ENCODE measurements at places on chromosomes 2 and 18. TPM values are rescaled to one million over a fixed set of nuclear protein-coding genes. Genes with fewer than 3 reads are reported as not detected.

DNA sequence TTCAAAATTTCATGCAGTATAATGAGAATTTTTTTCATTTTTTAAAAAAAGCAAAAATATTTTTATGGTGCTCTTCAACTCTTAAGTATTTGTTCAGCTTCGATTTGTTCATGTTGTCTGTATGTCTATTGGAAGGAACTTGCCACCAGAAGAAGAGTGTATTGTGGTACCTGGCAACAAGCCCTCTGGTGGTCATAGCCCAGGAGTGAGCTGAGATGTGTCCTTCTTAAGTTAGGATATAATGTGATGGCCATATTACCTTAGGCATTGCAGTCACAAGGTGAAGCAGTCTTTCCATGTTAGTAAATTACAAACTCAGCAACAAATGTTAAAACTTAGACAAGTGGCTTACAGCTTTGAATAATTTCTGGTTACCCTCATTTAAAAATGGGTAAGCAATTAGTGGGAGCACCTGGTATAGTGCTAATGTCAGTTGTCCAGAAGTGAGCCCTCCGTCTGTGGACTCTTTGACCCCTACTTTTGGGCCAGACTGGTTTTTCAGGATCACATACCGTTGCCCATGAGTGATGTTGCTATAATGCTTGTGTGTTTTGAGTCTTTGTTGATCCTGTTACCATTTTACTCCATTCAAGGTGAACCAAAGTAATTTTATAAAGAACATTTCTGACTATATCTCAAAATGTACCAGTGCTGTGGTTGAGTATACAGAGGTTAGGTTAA is 57.4 kb downstream of the MYO1B start:
- DNase-seq = no peak
- H3K27me3 ChIP-seq = no peaks in the 10 kb centered on the region
- no peaks in the 10 kb centered on the region for H3K36me3 ChIP-seq

The HOXD3 gene
- not detected for total RNA-seq

The ERCC3 gene
- 56.3 TPM for total RNA-seq

DNA sequence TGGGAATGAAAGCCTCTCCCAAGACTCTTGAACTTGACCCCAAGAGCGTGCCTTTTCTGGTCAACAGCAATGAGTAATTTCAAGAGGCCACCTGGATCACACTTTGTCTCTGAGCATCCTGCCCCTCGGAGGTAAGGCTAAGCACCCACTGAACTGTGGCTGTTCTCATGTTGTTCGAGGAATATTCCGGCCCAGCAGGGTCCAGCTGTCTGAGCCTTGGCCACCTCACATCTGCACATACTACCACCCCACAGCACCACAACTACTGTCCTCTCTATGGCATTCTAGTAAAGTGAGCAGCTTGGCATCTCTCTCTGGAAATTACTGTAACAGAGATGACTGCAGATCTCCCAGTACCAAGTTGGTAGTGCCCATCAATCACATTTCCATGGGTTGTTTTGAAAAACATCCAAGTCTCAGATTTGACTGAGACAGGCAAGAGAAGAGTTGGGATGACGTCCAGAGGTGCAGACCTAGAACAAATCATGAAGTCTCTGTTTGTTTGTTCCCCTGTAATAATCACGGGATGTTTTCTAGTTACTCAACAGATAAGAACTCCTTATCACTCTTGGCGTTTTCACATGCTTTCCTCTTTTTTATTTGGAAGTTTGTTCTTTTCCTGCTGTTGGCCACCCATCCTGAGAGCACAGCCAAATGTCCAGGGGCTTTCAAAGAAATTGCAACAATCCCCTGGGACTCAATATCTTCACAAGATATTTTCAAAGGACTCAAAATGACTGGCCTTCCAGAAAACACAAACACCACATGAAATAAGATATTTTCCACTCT is 336.0 kb upstream of the TNP1 start:
- no peaks in the 10 kb centered on the region for H3K27me3 ChIP-seq
- no peaks in the 10 kb centered on the region for H3K36me3 ChIP-seq
- DNase-seq = no peak
- no peak overlapping the region for H3K4me3 ChIP-seq
- no peak overlapping the region for H3K27ac ChIP-seq

GRCh38 chr2:237131749-237132533 is 46.3 kb downstream of the COPS8 start:
- no peaks in the 10 kb centered on the region for H3K27me3 ChIP-seq
- no peaks in the 10 kb centered on the region for H3K4me1 ChIP-seq
- H3K4me3 ChIP-seq = no peak overlapping the region

The MXD1 gene
- total RNA-seq = 165 TPM

GRCh38 chr2:112829961-112830681 is 6.5 kb downstream of the IL1B start:
- no peak for DNase-seq
- no peak overlapping the region for H3K27ac ChIP-seq
- H3K4me3 ChIP-seq = no peak overlapping the region
- H3K36me3 ChIP-seq = no peaks in the 10 kb centered on the region
- peaks cover 7% of the 10 kb centered on the region for H3K4me1 ChIP-seq

The ZSWIM2 gene
- total RNA-seq = not detected

- no peak for DNase-seq
- H3K4me1 ChIP-seq = no peaks in the 10 kb centered on the region
- H3K4me3 ChIP-seq = no peak overlapping the region
- no peak overlapping the region for H3K27ac ChIP-seq
- no peaks in the 10 kb centered on the region for H3K36me3 ChIP-seq
Measured at GRCh38 chr2:164371916-164372315, 249.4 kb downstream of the GRB14 start.

DNA sequence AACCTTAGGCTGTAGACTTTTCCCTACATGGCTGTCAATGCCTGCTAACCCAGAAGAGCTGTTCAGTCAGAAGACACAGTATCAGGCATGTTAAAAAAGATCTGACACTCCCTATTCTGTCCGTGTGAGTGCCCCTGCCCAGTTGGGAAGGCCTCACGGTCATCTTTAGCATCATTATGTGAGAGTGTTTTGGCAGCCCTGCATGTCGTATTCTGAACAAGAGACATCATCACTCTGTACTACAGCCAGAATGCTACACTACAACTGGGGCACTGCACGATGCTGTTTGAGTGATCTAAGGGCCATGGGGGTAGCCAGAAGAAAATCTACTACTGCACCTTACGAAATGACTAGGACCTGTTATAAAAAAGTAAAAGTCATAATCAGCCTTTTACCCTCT is 67.2 kb downstream of the GREB1L start:
- no peaks in the 10 kb centered on the region for H3K4me1 ChIP-seq
- H3K36me3 ChIP-seq = no peaks in the 10 kb centered on the region
- no peak for DNase-seq

The ITGB6 gene
- total RNA-seq = not detected

- no peak overlapping the region for H3K27ac ChIP-seq
- no peaks in the 10 kb centered on the region for H3K27me3 ChIP-seq
- no peaks in the 10 kb centered on the region for H3K4me1 ChIP-seq
- no peak overlapping the region for H3K4me3 ChIP-seq
Measured at GRCh38 chr2:133431289-133431688, 137.0 kb downstream of the NCKAP5 start.

- no peaks in the 10 kb centered on the region for H3K4me1 ChIP-seq
- H3K36me3 ChIP-seq = peaks cover 61% of the 10 kb centered on the region
- no peaks in the 10 kb centered on the region for H3K27me3 ChIP-seq
Measured at GRCh38 chr2:108460345-108461037, 11.5 kb downstream of the GCC2 start.

- H3K27ac ChIP-seq = no peak overlapping the region
- no peaks in the 10 kb centered on the region for H3K36me3 ChIP-seq
- no peak overlapping the region for H3K4me3 ChIP-seq
- H3K27me3 ChIP-seq = peaks cover 88% of the 10 kb centered on the region
- H3K4me1 ChIP-seq = peaks cover 24% of the 10 kb centered on the region
- no peak for DNase-seq
Measured at GRCh38 chr2:176094349-176094748, 1.8 kb downstream of the HOXD13 start.

DNA sequence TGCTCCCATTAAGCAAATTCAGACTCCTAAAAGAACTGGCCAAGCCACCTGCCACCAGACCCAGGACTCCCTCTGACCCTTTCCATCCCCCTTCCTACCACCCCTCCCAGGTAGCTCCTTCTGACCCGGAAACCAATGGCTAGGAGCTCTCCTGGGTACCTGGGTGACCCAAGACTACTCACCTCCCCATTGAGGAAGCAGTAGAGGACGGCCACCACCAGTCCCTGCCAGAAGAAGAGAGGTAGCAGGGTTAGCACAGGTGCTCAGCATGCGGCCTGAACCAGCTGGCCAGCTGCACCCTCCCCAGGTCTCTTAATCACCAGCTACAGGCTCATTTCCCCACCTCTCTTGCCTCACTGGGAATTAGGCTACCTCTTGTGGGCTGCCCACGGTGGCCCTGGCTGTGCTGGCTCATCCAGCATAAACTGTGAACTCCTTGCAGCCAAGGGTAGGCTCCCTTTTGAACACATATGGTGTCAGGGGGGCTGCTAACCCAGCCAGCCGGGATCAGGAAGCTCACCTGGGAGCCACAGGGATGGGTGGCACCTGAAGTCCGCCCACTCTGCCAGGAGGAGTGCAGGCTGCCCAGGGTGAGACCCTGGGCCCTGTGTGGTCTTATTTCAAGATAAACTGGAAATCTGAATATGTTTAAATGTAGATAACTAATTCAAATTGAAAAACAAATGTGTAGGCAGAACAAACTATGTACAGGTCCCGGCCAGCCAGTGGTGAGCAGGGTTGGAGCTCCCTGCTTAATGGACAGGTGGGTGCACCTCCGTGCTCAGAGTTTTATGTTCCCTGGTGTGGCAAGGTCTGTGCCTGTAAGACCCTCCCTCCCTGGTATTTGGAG is 9.9 kb downstream of the TMEM37 start:
- peaks cover 1% of the 10 kb centered on the region for H3K27me3 ChIP-seq
- H3K4me3 ChIP-seq = no peak overlapping the region
- H3K36me3 ChIP-seq = no peaks in the 10 kb centered on the region
- H3K4me1 ChIP-seq = no peaks in the 10 kb centered on the region
- DNase-seq = no peak
- H3K27ac ChIP-seq = no peak overlapping the region

DNA sequence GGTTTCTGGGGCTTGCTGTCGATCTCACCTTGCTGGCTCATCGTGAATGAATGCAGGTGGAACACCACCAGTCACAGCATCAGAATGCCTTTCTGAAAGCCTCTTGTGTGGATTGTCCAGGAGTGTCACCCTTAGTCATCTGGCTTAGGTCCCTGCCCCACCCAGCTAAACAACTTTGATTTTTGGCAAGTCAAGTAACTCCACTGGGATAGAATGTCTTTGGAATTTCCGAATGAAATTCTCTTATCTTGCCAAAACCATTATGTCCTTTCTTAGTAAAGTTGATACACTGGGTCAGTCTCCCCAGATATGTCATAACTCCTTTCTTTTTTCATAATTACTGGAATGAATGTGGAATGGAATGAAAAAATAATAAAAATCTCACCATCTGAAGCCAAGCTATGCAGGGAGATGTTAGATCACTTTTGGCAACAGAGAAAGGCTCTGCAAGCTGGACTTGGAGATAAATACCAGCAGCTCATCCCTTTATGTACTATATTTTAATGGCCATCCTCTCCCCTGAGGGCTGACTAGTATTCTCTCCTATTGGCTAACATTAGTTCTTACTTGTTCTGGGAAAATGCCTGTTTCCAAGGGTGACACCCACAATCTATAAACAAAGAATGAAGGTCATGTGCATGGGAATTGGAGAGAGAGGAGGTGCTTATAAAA is 35.4 kb downstream of the INSIG2 start:
- H3K27me3 ChIP-seq = no peaks in the 10 kb centered on the region
- no peaks in the 10 kb centered on the region for H3K36me3 ChIP-seq
- no peak overlapping the region for H3K27ac ChIP-seq
- H3K4me3 ChIP-seq = no peak overlapping the region

The KCNIP3 gene
- total RNA-seq = 0.52 TPM

The KCNF1 gene
- total RNA-seq = not detected

The ALKAL2 gene
- total RNA-seq = 2.0 TPM

DNA sequence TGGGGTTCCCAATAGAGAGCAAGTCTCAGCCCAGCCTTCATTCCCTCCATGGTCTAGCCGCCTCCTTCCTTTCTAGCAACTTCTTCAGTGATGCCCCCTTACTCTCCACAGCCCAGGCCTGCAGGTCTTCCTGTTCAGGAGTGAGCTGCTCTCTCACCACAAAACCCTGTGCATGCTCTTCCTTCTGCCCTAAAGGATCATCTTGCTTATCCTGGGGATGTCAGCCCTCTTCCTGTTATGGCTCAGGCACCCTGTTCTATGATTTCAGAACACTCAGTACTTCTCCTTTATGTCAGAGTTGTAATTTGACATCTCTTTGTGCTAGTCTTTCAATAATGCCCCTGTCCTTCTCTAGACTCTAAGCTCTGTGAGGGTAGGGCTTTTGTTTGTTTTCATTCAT is 19.4 kb downstream of the TMEM178A start:
- no peak overlapping the region for H3K27ac ChIP-seq
- no peaks in the 10 kb centered on the region for H3K36me3 ChIP-seq
- H3K4me3 ChIP-seq = no peak overlapping the region
- DNase-seq = no peak
- H3K4me1 ChIP-seq = no peaks in the 10 kb centered on the region
- no peaks in the 10 kb centered on the region for H3K27me3 ChIP-seq

DNA sequence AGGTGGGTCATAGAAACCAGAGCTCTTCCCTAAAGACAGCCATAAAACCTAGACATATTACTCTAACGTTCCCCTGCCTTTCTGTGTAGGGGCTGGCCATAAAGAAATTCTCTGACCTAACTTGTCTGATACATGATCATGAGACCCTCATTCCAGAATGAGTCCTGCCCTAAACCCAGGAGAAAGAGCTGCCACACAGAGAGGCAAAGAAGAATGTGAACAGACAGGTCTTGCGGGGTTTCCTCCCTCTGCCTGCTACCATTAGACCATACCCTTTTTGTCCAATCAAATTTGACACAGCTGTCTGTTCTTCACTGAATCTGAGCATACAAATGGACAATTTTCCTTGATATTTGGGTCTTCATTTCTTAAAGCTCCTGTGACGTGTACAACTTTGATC is 198.8 kb upstream of the LHCGR start:
- no peak for DNase-seq
- H3K4me1 ChIP-seq = no peaks in the 10 kb centered on the region
- H3K27ac ChIP-seq = no peak overlapping the region
- no peak overlapping the region for H3K4me3 ChIP-seq
- no peaks in the 10 kb centered on the region for H3K36me3 ChIP-seq

The PDE11A gene
- total RNA-seq = not detected

- DNase-seq = no peak
- no peak overlapping the region for H3K4me3 ChIP-seq
- no peak overlapping the region for H3K27ac ChIP-seq
Measured at GRCh38 chr2:30305235-30305634, 73.9 kb downstream of the LBH start.
